Cerebellum (tissue), 4 donors: ENCODE measurements at places on chromosomes 3 and 15. TPM values are rescaled to one million over a fixed set of nuclear protein-coding genes. Genes with fewer than 3 reads are reported as not detected.

Gene SERP1
- 73.7 TPM for total RNA-seq

Gene SLC12A1
- 4.0 TPM for total RNA-seq

Gene CHRNA3
- 7.6 TPM for total RNA-seq

Gene FHIT
- total RNA-seq: 5.4 TPM
